IMR-90 (cell line): ENCODE measurements at places on chromosomes 5 and 9. TPM values are rescaled to one million over a fixed set of nuclear protein-coding genes. Genes with fewer than 3 reads are reported as not detected.

CATSPER3 gene
- total RNA-seq = under 0.01 TPM in 1 of 2 replicates, not detected in the other

TAF11L5 gene
- total RNA-seq = not detected in 2 replicates

ORM2 gene
- not detected in 2 replicates for total RNA-seq

SRP19 gene
- 10.0 and 51.4 TPM in 2 replicates for total RNA-seq

HMMR gene
- total RNA-seq = 24.6 and 30.3 TPM in 2 replicates

NR4A3 gene
- total RNA-seq = 0.54 and 1.9 TPM in 2 replicates

LECT2 gene
- not detected in 2 replicates for total RNA-seq

PROB1 gene
- total RNA-seq = under 0.01 TPM in 2 replicates

DDX41 gene
- 130 and 141 TPM in 2 replicates for total RNA-seq

ARL14EPL gene
- not detected in 2 replicates for total RNA-seq

C5orf58 gene
- not detected in 2 replicates for total RNA-seq

TSSK1B gene
- under 0.01 and 0.18 TPM in 2 replicates for total RNA-seq

SMIM33 gene
- total RNA-seq = not detected in 2 replicates

HRCT1 gene
- 1.1 and 1.7 TPM in 2 replicates for total RNA-seq

STING1 gene
- total RNA-seq = 18.6 and 20.6 TPM in 2 replicates

SLC6A19 gene
- not detected in 2 replicates for total RNA-seq

PCDHGA7 gene
- 3.3 and 3.4 TPM in 2 replicates for total RNA-seq

RARS1 gene
- total RNA-seq = 153 and 285 TPM in 2 replicates
